Fibroblast of lung (primary cell): ENCODE measurements at places on chromosomes 16 and 17. TPM values are rescaled to one million over a fixed set of nuclear protein-coding genes. Genes with fewer than 3 reads are reported as not detected.

DNA sequence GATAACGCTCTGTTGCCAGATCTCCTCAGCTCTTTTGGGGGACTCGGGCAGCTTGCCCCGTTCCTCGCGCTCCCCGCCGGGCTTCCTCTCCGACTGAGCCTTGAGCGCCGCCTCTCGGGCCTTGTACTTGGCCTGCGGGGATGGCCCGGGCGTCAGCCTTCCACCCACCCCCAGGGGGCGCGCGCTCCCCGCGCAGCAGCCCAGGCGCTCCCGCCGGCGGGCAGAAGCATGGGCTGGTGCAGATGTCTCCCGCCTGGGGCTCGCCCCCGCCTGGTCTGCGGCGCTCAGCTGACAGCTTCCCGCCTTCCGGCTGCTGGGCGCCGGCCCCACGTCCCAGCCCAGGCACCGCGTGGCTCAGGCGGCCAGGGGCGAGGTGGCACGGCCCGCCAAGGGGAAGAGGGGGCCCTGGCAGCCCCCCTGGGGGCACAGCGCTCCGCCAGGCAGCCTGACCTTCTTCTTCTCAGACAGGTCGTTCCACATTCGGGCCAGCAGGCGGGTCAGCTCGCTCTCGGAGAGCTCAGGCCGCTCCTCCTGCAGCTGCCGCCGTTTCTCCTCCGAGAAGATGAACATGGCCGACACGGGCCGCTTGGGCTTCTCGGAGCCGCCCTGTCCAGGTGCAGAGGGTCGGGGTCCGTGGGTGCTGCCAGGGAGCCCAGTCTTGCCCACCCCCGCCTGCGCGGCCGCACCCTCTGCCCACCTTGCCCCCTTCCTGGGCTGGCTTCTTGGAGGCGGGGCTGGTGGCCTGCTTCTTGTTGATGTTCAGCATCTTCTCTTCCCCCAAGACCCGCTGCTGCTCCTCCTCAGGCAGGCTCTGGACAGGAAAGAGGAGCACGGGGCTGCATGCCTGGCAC lies 8.9 kb downstream of the UBTF start:
- H3K27ac ChIP-seq = peak overlapping the region; percentile 11
- H3K36me3 ChIP-seq = peaks cover 52% of the 10 kb centered on the region
- DNase-seq = peak; percentile 87
- H3K4me1 ChIP-seq = peaks cover 20% of the 10 kb centered on the region
- no peak overlapping the region for H3K4me3 ChIP-seq

GRCh38 chr17:59027750-59028149 lies 78.9 kb downstream of the TRIM37 start:
- H3K4me3 ChIP-seq = no peak overlapping the region
- no peak overlapping the region for H3K27ac ChIP-seq
- no peak for DNase-seq
- no peaks in the 10 kb centered on the region for H3K4me1 ChIP-seq
- peaks cover 2% of the 10 kb centered on the region for H3K36me3 ChIP-seq

DNA sequence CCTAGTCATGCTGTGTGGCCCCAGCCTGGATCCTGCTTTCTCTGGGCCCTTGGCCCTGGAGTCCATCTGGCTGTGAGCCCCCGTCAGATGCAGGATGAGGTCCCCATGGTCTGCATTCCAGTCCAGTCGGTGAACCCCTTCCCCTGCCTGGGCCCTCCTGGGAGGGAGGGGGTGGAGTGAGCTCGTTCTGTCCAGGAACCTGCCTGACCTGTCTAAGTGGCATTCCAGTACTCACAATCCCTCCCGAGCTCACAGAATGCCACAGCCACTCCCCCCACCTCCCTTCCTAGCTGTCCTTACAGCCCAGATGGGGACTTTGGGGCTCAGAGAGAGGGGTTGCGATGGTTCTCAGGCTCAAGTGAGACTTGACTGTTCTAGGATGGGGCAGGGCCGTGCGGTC lies 15.5 kb downstream of the SPNS2 start:
- no peaks in the 10 kb centered on the region for H3K36me3 ChIP-seq
- no peaks in the 10 kb centered on the region for H3K27me3 ChIP-seq
- no peak overlapping the region for H3K27ac ChIP-seq
- H3K4me1 ChIP-seq = no peaks in the 10 kb centered on the region
- no peak for DNase-seq
- H3K4me3 ChIP-seq = no peak overlapping the region

DNA sequence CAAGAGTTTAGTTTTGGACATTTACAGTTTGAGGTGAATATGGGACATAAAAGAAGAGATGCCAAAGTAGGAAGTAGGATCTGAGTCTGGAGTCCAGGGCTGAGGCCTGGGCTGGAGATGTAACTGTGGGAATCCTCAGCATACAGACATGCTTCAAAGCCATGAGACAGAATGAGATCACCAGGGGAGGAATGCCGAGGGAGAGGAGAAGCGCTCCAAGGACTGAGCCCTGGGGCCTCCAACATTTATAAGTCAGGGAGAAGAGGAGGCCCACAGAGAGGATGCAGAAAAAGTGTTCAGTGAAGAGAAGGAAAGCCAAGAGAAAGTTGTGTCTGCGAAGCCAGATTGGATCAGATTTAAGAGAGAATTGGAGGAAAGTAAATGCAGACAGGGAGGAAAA lies 277.5 kb upstream of the MYOCD start:
- DNase-seq = peak; percentile 52
- no peak overlapping the region for H3K4me3 ChIP-seq
- H3K27me3 ChIP-seq = no peaks in the 10 kb centered on the region
- no peaks in the 10 kb centered on the region for H3K36me3 ChIP-seq
- H3K4me1 ChIP-seq = no peaks in the 10 kb centered on the region

DNA sequence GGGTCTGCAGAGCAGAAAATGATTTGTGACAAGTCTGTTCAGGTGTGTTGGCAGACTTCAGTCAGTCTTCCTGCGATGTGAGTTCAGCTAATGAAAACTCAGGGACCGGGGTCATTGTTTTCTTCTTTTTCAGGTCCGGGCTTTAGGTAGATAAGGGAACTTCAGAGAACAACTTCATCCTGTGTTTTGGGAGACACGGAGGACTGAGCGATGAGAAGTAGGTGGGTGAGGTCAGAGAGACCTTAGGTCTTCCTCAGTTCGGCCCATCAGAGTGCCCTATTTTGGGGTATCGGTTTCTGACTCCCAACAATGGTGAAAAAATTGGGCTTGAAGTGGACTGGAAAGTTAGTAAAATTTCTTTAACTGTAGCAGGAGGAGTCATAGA lies 88.9 kb upstream of the ATF7IP2 start:
- no peak overlapping the region for H3K27ac ChIP-seq
- H3K4me1 ChIP-seq = no peaks in the 10 kb centered on the region
- H3K36me3 ChIP-seq = no peaks in the 10 kb centered on the region
- H3K4me3 ChIP-seq = no peak overlapping the region
- DNase-seq = no peak
- no peaks in the 10 kb centered on the region for H3K27me3 ChIP-seq

GRCh38 chr17:335691-336090 lies 16.9 kb downstream of the RPH3AL start:
- no peaks in the 10 kb centered on the region for H3K4me1 ChIP-seq
- no peaks in the 10 kb centered on the region for H3K27me3 ChIP-seq
- no peak for DNase-seq
- H3K27ac ChIP-seq = no peak overlapping the region
- no peaks in the 10 kb centered on the region for H3K36me3 ChIP-seq

- H3K4me3 ChIP-seq = no peak overlapping the region
- no peak overlapping the region for H3K27ac ChIP-seq
- H3K27me3 ChIP-seq = no peaks in the 10 kb centered on the region
- no peak for DNase-seq
- peaks cover 6% of the 10 kb centered on the region for H3K36me3 ChIP-seq
- no peaks in the 10 kb centered on the region for H3K4me1 ChIP-seq
Observed at GRCh38 chr17:78673395-78673794, 96.2 kb upstream of the DNAH17 start.

- no peak for DNase-seq
- no peak overlapping the region for H3K4me3 ChIP-seq
- no peaks in the 10 kb centered on the region for H3K27me3 ChIP-seq
- no peaks in the 10 kb centered on the region for H3K36me3 ChIP-seq
- peaks cover 35% of the 10 kb centered on the region for H3K4me1 ChIP-seq
Observed at GRCh38 chr16:70708366-70709246, 22.8 kb upstream of the MTSS2 start.

DNA sequence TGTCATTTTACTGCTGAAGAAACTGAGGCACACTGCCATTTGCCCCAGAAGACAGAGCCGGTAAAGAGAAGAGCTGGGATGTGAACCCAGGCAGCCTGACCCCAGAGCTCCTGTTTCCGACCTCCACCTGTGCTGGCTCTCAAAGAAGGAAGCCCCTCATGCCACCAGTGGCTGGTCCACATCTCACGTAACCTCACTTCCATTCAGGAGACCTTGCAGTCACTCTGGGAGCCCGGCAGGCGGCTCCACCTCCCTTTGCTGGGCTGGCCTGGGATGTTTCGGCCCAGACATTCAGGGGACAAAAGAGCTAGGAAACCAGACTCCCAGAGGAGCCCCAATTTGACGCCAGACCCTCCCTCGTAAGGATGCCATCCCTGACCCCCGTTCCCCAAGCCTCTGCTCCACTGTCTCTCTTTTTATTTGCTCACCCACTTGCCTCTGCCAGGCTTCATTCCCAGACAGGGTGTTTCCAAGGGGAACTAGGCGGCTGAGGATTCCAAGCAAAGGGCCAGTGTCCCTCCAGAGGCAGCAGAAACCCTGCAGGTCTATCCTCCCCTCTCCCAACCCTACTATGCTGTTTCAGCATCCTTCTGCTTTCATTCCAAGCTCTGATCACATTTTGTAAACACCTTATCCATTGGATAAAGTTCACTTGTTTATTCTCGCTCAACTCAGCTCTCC lies 2.8 kb downstream of the TAF1C start:
- peaks cover 25% of the 10 kb centered on the region for H3K36me3 ChIP-seq
- H3K27ac ChIP-seq = no peak overlapping the region
- no peak for DNase-seq
- no peak overlapping the region for H3K4me3 ChIP-seq
- H3K27me3 ChIP-seq = no peaks in the 10 kb centered on the region

DNA sequence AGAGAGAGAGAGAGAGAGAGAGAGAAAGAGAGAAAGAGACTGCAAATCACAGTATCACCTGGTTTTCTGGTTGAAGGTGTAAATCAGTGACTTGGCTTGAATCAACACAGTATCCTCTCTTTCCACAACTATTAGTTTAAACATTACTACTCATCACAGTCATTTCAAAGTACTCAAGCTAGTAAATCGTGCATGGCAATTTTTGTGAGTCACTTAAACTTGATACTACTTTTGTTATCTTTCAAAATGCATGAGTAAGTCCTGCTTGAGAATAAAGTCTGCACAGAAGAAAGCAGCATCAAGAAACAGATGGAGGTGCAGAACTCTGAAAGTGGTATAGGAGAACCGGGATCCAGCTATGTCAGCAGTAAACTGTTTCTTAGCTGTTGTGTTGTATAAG lies 535.4 kb downstream of the CDH8 start:
- no peak overlapping the region for H3K4me3 ChIP-seq
- no peaks in the 10 kb centered on the region for H3K27me3 ChIP-seq
- no peaks in the 10 kb centered on the region for H3K36me3 ChIP-seq
- no peak for DNase-seq
- H3K4me1 ChIP-seq = no peaks in the 10 kb centered on the region

- peak overlapping the region; percentile 87 for H3K4me3 ChIP-seq
- peak overlapping the region; percentile 60 for H3K27ac ChIP-seq
- H3K27me3 ChIP-seq = no peaks in the 10 kb centered on the region
Observed at GRCh38 chr17:70169709-70170597, 621 bp downstream of the KCNJ2 start.

DNA sequence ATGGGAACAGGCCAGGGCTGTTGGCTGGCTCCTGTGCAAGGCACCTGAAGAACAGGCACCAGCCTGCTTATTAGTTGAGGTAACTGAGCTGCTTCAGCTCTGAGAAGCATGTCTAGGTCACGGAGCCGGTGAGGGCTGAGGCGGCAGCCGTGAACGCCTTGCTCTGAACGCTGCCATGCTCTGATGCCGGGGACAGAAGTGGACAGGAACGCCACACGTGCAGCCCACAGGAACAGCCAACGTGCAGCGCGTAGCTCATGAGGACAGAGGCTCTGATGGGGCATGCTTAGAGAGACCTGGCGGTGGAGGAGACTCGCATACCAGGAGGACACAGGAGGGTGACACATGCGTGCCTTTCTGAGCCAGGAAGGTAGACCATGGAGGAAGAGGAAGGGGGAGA lies 25.6 kb downstream of the USP22 start:
- peaks cover 54% of the 10 kb centered on the region for H3K36me3 ChIP-seq
- no peak overlapping the region for H3K27ac ChIP-seq
- DNase-seq = no peak
- H3K27me3 ChIP-seq = no peaks in the 10 kb centered on the region

- peak; percentile 25 for DNase-seq
- H3K4me3 ChIP-seq = no peak overlapping the region
- H3K27ac ChIP-seq = no peak overlapping the region
- H3K4me1 ChIP-seq = no peaks in the 10 kb centered on the region
- no peaks in the 10 kb centered on the region for H3K27me3 ChIP-seq
Observed at GRCh38 chr17:62187681-62188080, 122.6 kb upstream of the MED13 start.

- peaks cover 2% of the 10 kb centered on the region for H3K27me3 ChIP-seq
- H3K4me1 ChIP-seq = peaks cover 7% of the 10 kb centered on the region
- no peak overlapping the region for H3K4me3 ChIP-seq
- no peaks in the 10 kb centered on the region for H3K36me3 ChIP-seq
- DNase-seq = no peak
- H3K27ac ChIP-seq = no peak overlapping the region
Observed at GRCh38 chr17:43461185-43461584, 22.6 kb upstream of the DHX8 start.

DNA sequence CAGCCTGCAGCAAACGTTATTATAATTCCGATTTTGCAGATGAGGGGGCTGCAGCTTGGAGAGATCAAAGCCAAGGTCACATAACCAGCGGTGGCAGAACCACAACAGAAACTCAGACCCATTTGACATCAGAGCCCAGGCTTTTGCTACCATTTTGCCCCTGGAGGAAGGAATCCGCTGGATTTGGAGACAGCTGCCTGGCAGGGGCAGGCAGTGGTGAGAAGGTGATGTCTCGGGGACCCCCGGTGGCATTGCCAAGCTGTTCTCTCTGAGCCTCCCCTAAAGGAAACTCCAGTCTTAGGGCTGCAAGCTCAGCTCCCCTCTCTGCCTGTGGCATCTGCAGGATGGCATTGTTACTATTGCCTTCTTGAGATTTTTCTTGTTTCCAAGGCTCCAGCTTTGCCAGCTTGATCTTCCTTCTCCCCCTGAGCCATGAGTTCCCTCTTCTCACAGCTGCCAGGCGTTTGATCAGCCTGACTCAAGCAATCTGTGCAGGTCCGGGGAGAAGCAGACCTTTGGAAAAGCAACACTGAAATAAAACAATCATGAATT lies 40.8 kb downstream of the AIPL1 start:
- no peaks in the 10 kb centered on the region for H3K27me3 ChIP-seq
- H3K4me3 ChIP-seq = no peak overlapping the region
- no peaks in the 10 kb centered on the region for H3K4me1 ChIP-seq
- H3K27ac ChIP-seq = no peak overlapping the region

NHLRC4 gene
- total RNA-seq = 2.1 and 3.3 TPM in 2 replicates

TBC1D3 gene
- total RNA-seq = not detected in 2 replicates

METTL26 gene
- 71.7 and 75.2 TPM in 2 replicates for total RNA-seq

ZDHHC1 gene
- total RNA-seq = 4.4 and 6.4 TPM in 2 replicates
